Suprapubic skin (tissue), 4 donors: ENCODE measurements at places on chromosomes 4 and X. TPM values are rescaled to one million over a fixed set of nuclear protein-coding genes. Genes with fewer than 3 reads are reported as not detected.

GRCh38 chr4:38334791-38335190 lies 329.2 kb upstream of the KLF3 start:
- no peak for DNase-seq

- no peak for DNase-seq
These were observed 157.2 kb downstream of the ATP10D start for GRCh38 chr4:47642191-47642830.

- DNase-seq: no peak
These were observed 203.0 kb downstream of the AFAP1 start for GRCh38 chr4:7736436-7737267.

The GAGE13 gene
- not detected for total RNA-seq

DNA sequence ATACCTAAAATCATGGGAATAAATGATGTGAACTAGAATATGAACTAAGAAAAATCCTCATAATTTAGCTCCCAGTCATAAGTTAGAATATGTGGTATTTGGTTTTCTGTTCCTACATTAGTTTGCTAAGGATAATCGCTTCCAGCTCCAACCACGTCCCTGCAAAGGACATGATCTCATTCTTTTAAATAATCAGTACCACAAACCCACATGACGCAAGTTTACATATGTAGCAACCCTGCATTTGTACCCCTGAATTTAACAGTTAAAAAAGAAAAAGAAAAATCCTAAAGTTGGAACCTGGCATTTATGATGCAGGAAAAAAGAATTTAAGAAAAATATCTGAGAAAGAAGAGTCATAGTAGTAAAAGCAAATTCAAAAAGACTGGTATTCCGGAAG lies 13.3 kb downstream of the UBA6 start:
- DNase-seq: no peak

GRCh38 chr4:7266525-7267292 lies 74.4 kb downstream of the SORCS2 start:
- DNase-seq: no peak

The CT83 gene
- not detected for total RNA-seq

- peak; percentile 66 for DNase-seq
These were observed 78.3 kb upstream of the ATXN3L start for GRCh38 chrX:13397878-13398818.

DNA sequence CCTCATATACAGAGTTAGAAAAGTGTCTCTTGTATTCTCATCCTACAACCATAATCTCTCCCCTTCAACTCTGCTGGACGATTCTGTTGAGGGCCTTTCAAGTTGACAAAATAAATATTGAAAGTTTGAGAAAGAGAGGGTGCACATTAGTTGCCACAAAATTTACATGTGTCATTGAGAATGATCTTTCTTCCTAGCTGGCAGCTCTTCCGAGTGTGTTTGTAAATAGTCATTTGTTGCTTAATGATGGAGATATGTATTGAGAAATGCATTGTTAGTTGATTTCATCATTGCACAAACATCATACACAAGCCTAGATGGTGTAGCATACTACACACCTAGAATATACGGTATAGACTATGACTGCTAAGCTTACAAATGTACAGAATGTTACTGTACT lies 632.8 kb upstream of the AMOT start:
- DNase-seq: no peak

- no peak for DNase-seq
These were observed 138.6 kb upstream of the GPRIN3 start for GRCh38 chr4:89446193-89446592.

- DNase-seq: no peak
These were observed 1258.0 kb upstream of the IGFBP7 start for GRCh38 chr4:58368221-58368620.

The CSAG3 gene
- not detected for total RNA-seq

DNA sequence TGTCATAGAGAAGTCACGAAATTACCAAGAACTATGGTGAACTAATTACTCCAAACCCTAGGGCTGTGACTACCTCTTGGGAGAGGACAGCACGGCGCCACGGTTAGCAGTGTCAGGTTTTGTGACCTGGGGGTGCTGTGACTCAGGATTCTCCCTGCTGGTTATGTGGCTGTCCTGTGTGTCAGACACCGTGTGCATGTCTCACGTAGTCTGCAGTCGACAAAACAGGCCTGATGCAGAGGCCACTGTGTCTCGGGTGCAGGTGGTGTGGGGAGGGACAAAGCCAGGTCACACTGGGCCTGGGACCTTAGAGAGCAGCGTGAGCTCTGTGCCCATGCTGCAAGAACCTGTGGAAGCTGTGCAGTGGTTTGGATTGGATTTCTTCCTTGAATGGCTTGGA lies 34.1 kb downstream of the TNIP2 start:
- no peak for DNase-seq

The MTNR1A gene
- total RNA-seq: not detected

GRCh38 chr4:46387956-46388355 lies 2.0 kb downstream of the GABRA2 start:
- DNase-seq: no peak

The JADE3 gene
- total RNA-seq: 5.5 TPM

GRCh38 chr4:25284466-25284865 lies 28.1 kb upstream of the ZCCHC4 start:
- DNase-seq: no peak

DNA sequence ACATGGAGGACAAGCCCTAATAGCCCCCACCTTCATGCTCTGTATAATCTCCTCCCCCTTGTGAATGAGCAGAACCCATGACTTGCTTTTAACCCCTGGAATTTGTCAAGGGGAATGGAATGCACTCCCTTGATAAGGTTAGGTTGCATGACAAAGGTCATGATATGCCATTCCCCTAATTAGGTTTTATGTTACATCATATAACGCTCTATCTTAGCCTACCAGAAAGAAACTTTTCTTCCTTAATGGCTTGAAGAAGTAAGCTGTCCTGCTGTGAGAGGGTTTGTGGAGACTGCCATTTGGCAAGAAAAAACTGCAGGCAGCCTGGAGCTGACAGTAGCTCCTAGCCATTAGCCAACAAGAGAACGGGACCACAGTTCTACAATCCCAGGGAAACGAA lies 399.8 kb upstream of the MAD2L1 start:
- DNase-seq: no peak

GRCh38 chrX:4547213-4547836 lies 833.9 kb upstream of the PRKX start:
- DNase-seq: no peak

DNA sequence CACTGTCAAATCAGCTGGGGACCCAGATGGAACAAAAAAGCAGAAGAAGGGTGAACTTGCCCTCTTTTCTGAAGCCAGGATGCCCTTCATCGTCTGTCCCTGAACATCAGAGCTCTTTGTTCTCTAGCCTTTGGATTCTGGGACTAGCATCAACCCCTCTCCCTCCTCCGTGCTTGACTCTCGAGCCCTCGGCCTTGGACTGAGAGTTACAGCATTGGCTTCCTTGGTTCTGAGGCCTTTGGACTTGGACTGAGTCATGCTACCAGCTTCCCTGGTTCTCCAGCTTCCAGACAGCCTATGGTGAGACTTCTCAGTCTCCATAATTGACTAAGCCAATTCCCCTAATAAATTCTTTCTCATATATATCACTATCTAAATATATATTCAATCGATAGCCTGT lies 38.4 kb downstream of the WDFY3 start:
- DNase-seq: no peak

The UGT2B10 gene
- total RNA-seq: not detected

DNA sequence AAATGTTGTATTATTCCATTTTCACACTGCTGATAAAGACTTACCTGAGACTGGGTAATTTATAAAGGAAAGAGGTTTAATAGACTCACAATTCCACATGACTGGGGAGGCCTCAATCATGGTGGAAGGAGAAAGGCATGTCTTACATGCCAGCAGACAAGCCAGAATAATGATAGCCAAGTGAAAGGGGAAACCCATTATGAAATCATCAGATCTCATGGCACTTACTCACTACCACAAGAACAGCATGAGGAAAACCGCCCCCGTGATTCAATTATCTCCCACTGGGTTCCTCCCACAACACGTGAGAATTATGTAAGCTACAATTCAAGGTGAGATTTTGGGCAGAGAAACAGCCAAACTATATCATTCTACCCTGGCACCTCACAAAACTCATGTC lies 2535.1 kb downstream of the ARAP2 start:
- DNase-seq: no peak

The LIMCH1 gene
- total RNA-seq: 8.5 TPM

- DNase-seq: no peak
These were observed 207.8 kb upstream of the GATB start for GRCh38 chr4:151968643-151969042.

DNA sequence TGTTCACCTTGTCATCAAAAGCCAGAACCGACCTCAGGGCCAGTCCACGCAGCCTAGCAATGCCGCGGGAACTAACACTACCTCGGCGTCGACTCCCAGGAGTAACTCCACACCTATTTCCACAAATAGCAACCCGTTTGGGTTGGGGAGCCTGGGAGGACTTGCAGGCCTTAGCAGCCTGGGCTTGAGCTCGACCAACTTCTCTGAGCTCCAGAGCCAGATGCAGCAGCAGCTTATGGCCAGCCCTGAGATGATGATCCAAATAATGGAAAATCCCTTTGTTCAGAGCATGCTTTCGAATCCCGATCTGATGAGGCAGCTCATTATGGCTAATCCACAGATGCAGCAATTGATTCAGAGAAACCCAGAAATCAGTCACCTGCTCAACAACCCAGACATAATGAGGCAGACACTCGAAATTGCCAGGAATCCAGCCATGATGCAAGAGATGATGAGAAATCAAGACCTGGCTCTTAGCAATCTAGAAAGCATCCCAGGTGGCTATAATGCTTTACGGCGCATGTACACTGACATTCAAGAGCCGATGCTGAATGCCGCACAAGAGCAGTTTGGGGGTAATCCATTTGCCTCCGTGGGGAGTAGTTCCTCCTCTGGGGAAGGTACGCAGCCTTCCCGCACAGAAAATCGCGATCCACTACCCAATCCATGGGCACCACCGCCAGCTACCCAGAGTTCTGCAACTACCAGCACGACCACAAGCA lies 898 bp downstream of the UBQLN2 start:
- no peak for DNase-seq

- DNase-seq: no peak
These were observed 919.6 kb upstream of the DIAPH2 start for GRCh38 chrX:95764972-95765451.

GRCh38 chrX:41142130-41142910 lies 57.1 kb downstream of the USP9X start:
- no peak for DNase-seq

DNA sequence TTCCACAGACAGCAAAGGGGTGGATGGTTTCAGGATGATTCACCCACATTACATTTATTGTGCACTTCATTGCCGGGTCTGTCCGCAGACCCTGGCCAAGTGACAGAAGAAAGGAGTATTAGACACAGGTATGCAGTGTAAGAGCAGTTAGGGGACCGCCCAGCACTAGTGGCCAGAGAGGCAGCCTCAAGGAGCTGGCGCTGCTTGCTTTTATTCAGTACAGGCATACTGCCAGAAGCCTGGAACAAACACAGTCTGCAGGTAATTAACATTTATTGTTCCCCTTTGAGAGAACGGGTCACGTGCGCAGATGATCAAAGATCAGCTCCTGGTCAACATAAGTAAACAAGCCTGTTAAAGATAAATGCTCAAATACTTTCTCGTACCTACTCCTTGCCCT lies 1639.0 kb upstream of the IGFBP7 start:
- no peak for DNase-seq

The GRPR gene
- not detected for total RNA-seq

DNA sequence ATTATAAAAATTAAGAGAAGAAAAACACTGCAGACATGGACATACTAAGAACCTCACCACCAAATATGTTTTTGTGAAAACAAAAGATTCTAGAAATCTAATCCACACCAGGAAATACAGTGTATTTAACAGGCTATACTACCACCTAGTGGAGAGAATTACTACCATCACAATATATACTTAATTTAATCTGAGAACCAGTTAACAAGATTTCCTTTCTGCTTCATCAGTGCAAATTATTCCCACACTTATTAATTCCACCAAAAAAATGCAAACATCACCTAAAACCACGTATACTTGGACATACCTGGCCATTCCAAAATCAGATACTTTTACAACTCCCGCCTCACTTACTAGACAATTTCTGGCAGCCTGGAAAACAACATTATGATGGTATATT lies 7.0 kb upstream of the TXK start:
- no peak for DNase-seq

GRCh38 chr4:130812117-130812765 lies 1716.3 kb downstream of the C4orf33 start:
- DNase-seq: no peak

The COL4A5 gene
- total RNA-seq: 151 TPM

DNA sequence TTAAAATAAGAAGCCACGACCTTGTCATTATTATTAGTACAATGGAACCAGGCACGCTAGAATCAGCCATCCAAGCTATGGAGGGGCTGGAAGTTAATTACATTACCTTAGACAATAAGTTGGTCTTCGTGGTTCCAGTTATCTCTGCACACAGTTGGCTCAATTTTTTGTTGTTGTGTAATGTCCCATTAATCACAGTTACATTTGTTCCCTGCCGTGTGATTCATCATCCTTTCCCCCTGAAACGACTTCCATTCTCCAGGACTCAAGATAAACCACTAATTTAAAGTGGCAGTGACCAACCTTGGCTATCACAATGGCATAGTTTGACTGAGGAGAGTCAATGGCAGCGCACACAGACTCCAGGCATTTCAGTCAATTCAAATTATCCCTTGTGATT lies 905.0 kb downstream of the RAB28 start:
- no peak for DNase-seq

The VCX3B gene
- not detected for total RNA-seq

The ZNF81 gene
- total RNA-seq: 4.6 TPM

DNA sequence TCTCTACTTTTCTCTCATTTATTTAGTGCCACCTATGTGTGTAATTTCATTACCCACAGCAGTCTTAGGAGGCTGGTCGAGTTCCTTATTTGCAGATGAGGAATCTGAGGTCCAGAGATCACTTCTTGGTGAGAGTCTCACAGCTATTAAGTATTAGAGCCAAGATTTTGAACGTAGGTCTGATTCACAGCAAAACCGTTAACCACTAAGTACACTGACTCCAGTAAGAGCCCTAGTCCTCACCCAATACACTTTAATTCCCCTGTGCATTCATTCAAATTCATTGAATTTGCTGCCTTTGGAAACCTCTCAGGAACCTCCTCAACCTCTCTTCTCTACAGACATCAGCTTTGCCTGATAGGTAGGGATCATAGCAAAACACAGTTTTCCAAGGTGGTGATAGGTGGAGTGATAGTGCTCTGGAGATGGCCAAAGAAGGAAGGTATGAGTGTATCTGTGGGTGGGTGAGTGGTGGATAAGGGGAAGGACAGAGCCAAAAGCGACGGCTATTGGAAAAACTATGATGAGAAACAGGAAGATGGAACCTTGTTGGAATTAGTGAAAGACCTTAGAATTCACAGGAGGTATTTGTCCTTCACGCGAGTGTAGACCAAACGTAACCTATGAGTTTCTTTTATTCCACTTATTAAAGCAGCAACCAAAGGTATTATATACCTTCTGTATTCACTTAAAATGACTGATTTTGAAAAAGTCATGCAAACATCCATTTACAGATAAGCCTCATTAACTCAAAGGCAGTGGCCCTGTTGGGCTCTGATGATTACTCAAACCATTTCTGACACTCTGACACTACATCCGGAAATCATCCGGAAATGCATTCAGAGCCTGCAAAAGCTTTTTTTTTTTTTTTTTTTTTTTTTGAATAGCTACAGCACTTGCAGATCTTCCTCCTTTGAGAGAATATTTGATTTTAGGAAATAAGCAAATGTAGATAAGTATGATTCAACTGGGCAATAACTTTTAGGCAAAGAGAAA lies 6.3 kb downstream of the FMR1 start:
- no peak for DNase-seq
